ENCODE measurements at places on chromosomes 3 and 15. TPM values are rescaled to one million over a fixed set of nuclear protein-coding genes. Genes with fewer than 3 reads are reported as not detected.

DNA sequence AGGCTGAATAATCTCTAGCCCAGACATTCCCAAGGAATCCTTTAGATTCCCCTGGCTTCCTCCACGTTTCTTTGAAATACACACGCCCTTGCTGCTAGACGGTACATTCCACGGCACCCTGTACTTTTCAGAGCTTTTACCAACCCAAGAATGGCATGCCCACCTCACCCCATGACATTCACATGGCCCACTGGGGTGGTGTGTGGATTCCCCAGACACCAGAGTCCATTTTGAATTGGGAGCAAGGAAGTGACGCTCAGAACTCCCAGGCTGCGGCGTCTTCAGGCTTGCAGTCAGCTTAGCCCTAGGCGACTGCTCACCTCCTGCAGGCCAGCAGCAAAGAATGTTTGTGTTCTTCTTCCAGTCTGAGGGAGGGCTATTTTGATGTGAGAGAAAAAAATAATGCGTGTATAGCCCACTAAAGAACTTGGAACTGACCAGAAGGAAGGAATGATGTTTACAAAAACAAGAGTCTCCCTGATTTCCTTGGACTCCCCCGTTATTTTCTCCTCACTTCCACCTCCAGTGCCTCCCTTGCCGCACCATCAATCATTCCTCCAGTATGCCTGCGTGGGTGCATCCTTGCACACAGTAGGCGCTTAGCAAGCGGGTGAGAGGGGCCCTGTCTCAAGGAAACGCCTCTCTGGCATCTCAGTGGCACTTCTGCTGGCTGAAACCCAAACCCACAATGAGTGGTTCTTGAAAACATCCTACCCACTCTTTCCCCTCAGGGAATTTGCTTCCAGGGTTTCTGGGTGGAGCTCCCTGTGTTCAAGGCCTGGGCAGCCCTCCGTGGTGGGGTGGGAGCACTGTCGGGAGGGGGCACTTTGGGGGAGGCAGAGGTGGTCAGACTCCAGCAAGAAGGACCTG, 59.9 kb downstream of the SMAD6 start:
- no peak for DNase-seq

- DNase-seq: no peak
Observed at GRCh38 chr15:66674756-66675155, 27.3 kb upstream of the SMAD6 start.

DNA sequence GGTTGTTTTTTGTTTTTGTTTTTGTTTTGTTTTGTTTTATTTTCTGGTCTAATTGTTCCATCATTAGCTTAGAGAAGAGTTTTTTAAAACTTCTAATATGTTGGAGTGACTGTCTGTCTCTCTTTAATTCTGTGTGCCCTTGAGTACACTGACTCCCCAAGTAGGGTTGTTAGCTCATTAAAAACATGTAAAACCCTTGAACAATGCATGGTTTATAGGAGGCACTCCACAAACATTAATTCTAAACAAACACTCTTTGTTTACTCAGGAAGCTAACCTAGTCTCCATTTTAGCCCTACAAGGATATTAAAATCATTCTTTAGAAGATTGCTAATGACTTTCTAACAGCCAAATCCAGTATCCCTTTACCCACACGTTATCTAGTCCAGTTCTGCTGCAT, 100.5 kb downstream of the CGGBP1 start:
- no peak for DNase-seq

GRCh38 chr15:74422652-74423430, 10.9 kb downstream of the SEMA7A start:
- DNase-seq: peak; percentile 72

- DNase-seq: no peak
Observed at GRCh38 chr15:99504071-99504822, 61.5 kb upstream of the MEF2A start.

GRCh38 chr3:113721636-113722035, 24.4 kb downstream of the NAA50 start:
- no peak for DNase-seq

GRCh38 chr3:124149771-124150170, 157.8 kb upstream of the ROPN1 start:
- DNase-seq: no peak

DNA sequence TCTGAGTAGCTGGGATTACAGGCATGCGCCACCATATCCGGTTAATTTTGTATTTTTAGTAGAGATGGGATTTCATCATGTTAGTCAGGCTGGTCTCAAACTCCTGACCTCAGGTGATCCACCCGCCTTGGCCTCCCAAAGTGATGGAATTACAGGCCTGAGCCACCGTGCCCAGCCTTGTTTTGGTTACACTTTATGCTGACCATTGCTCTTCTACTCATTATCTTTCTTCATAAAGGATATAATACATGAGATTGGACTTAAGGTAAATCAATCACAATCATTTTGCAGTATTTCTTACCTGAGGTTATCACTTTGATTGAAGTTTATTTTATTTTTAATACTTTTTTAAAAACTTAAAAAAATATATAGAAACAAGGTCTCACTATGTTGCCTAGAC, 2.2 kb upstream of the LEO1 start:
- no peak for DNase-seq

- no peak for DNase-seq
Observed at GRCh38 chr15:81959196-81959595, 86.6 kb downstream of the MEX3B start.

DNA sequence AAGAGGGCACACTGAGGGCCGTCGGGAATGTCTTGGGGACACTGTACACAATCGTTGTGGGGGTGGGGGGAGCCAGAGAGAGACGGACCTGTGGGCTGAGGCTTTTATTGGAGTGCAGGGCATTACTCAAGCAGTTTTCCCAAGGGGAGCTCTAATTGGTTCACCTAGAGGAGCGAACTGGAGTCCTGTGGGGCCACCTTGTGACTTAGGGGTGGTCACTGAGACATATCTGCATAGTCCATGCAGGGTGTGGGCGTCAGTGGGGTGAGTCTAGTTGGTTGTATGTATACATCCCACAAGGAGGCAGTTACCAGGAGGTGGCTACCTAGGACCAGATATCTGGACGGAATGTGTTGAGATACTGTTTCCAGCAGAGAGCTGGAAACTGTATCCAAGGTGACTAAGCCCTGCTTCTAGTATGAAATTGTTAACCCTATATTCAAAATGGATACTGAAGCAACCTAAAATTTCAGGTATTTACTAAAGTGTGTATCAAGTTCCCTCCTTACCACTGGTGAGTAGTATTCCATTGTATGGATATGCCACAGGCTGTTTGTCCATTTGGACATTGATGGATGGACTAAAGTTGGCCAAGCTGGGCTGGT, 2.6 kb upstream of the PIGZ start:
- no peak for DNase-seq

GRCh38 chr3:180804916-180805315, 107.6 kb upstream of the FXR1 start:
- peak; percentile 54 for DNase-seq

DNA sequence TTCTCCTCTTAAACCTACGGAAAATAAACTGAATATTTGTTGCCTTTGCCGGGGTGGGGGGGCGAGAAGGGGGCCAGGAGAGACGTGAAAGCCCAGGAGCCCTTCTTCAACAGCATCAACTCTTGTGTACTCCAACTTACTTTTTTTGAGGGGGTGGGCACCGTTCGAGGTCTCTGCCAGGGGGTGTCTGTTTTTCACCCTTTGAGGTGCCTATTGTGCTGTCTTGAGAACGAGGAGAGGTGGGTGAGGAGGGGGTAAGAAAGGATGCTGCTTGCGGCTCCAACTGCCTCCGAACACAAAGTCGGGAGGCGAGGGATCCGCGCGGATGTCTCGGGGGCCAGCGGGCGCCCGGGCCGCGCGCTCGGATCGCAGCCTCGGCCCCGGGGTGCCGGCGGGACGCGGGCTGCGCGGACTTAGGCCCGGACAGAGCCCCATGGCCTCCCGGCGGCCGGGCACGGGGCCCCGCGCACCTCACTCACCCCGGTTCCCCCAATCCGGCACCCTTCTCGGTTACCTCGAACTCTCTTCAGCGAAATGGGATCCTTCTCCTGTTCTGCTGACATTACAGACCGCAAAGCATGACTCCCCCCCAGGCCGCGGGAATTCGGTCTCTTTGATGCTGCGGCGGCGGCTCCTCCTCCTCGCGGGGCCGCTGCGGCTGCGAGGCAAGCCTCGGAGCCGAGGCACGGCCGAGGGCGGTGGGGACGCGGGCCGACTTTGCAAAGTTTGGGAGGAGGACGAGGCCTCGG, 650 bp downstream of the PYGO1 start:
- DNase-seq: peak; percentile 85

DNA sequence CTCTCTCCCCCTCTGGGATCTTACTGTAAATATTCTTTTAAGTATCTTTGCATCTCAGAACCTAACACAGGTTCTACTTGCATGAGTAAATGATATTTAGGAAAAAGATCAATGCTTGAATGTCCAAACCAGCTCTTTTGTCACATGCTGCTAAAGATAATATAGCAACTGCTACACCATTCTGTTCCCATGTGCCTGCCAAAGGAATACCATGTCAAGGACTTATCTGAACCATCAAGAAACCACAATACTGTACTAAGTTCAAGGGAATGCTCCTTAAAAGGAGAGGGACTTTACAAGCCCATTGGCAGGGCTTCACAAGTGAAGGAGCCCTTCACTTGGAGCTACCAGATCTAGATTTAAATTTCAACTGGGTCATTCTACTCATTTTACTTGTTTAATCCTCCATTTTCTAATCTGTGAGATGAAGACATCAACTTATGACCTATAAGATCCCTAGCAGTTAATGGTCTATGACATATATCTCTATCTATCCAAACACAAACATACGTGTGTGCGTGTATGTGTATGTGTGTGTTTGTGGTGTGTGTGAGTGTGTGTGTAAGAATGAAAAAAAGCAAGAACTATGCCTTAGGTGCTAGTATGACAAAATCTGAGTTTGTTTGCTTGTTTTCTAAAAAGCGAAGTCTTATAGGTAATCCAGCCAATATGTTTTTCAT, 13.0 kb upstream of the SEC62 start:
- no peak for DNase-seq

GRCh38 chr15:101313041-101313761, 18.2 kb upstream of the SNRPA1 start:
- peak; percentile 68 for DNase-seq

DNA sequence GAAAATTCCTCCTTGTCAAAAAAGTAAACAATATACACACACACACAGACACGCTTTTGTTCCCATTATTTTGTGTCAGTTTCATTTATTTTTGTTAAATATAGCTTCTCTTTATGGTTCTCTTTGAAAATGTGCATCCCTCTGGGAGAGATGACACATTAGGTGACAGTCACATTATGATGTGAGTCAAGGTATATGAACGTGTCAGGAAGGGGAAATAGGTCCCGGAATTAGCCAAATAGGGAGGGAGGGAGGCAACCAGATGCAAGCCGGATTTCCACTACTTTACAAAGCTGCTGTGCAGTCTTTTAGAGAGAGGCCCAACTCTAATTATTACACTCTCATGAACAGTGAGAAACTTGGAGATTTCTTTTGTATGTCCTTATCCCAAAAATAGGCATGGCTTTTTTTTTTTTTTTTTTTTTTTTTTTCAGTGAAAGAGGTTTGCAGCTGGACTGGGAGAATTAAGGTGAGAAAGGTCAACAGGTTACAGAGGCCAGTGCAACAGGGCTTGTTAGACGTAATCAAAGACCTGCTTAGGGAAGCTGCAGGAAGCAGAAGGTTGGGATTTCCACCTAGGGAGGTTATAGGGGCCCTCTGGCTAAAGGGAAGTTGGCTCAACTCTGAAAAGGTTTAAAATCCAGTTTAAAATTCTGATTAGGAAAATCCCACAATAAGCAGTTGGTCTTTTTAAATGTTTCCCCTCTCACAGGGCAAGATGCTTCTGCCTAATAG, 240.5 kb upstream of the UBE2E1 start:
- DNase-seq: no peak

GRCh38 chr3:45641756-45642155, 47.2 kb downstream of the LIMD1 start:
- no peak for DNase-seq

GRCh38 chr15:88447741-88448140, 19.4 kb downstream of the MRPL46 start:
- no peak for DNase-seq

- DNase-seq: no peak
Observed at GRCh38 chr3:188391592-188391991, 237.6 kb downstream of the LPP start.

DNA sequence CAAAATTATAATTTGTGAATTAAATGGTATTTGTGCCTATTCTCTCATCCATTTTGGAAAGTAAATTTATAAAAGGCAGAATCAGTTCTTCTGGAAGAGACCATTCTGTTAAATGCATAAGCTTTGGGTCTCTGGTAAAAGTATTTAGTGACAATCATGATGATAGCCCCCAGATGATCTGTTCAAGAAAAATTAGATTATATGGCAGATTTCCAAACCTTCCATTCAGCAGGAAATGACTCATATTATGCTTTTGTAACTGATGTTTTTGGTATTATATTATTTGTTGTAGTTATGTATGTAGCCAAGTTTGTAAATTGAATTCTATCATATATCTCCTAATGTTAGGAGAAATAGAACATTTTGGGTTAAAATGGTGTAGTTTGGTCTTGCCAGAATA, 340.8 kb upstream of the DPH6 start:
- DNase-seq: no peak

- no peak for DNase-seq
Observed at GRCh38 chr3:123818324-123818920, 65.7 kb downstream of the MYLK start.

GRCh38 chr3:173902871-173903270, 505.3 kb downstream of the NLGN1 start:
- no peak for DNase-seq

DNA sequence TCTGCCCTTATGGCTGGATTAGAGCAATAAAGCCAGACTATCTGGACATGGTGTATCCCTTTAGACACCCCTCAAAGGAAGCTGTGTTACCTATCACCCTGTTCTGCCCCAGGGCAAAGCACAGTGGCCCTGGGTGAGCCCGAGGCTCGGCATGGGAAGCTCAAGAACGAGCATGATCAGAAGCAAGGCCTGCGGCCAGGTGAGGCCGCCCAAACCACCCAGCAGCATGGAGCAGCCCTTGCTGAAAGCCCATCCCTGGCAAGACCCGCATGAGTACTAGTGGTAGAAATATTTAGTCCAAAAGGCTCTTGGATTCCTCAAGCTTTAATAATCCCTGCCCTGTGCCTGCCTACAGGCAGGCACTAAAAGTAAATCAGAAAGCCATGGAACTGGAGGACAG, 261.1 kb downstream of the MEX3B start:
- DNase-seq: no peak

Gene ADCY5
- 5.1 TPM for total RNA-seq

Gene EXOSC7
- total RNA-seq: 96.3 TPM

Gene LRRC49
- 5.6 TPM for total RNA-seq

Gene IL17RB
- 8.9 TPM for total RNA-seq

Gene TMEM62
- total RNA-seq: 4.8 TPM

Gene COL6A6
- under 0.01 TPM for total RNA-seq

Gene ATP13A5
- total RNA-seq: 0.03 TPM

Gene PIK3CA
- total RNA-seq: 13.3 TPM

Gene FAM107A
- 0.07 TPM for total RNA-seq

Gene IMPG2
- total RNA-seq: 0.04 TPM

Gene TUBGCP5
- total RNA-seq: 26.1 TPM

Gene CDHR4
- total RNA-seq: not detected

Gene PLCH1
- 5.2 TPM for total RNA-seq

Gene ALDH1A3
- total RNA-seq: 25.6 TPM

Gene DPPA2
- total RNA-seq: 10.3 TPM

Gene DUOXA2
- total RNA-seq: not detected

Gene DGKG
- total RNA-seq: 0.37 TPM

Gene MGLL
- total RNA-seq: 0.07 TPM
